ENCODE measurements at places on chromosomes 12 and 14.

- H3K4me3 ChIP-seq, result no peak overlapping the region
- H3K36me3 ChIP-seq, result no peaks in the 10 kb centered on the region
- H3K4me1 ChIP-seq, result no peaks in the 10 kb centered on the region
- DNase-seq, result no peak
- H3K27me3 ChIP-seq, result no peaks in the 10 kb centered on the region
Measured at GRCh38 chr14:81123811-81124210, 96.9 kb downstream of the GTF2A1 start.

- peak overlapping the region; percentile 48 for H3K4me3 ChIP-seq
- peak overlapping the region; percentile 69 for H3K27ac ChIP-seq
- no peaks in the 10 kb centered on the region for H3K36me3 ChIP-seq
- peaks cover 1% of the 10 kb centered on the region for H3K27me3 ChIP-seq
Measured at GRCh38 chr14:75259510-75259855, 19.1 kb upstream of the FOS start.

GRCh38 chr12:53287741-53288216 lies 7.6 kb upstream of the PFDN5 start:
- peaks cover 91% of the 10 kb centered on the region for H3K36me3 ChIP-seq
- H3K4me3 ChIP-seq, result no peak overlapping the region
- no peaks in the 10 kb centered on the region for H3K27me3 ChIP-seq
- DNase-seq, result peak; percentile 39

GRCh38 chr12:113162102-113163029 lies 12.8 kb downstream of the CFAP73 start:
- H3K4me1 ChIP-seq, result peaks cover 5% of the 10 kb centered on the region
- DNase-seq, result no peak
- no peaks in the 10 kb centered on the region for H3K27me3 ChIP-seq
- H3K36me3 ChIP-seq, result peaks cover 47% of the 10 kb centered on the region

DNA sequence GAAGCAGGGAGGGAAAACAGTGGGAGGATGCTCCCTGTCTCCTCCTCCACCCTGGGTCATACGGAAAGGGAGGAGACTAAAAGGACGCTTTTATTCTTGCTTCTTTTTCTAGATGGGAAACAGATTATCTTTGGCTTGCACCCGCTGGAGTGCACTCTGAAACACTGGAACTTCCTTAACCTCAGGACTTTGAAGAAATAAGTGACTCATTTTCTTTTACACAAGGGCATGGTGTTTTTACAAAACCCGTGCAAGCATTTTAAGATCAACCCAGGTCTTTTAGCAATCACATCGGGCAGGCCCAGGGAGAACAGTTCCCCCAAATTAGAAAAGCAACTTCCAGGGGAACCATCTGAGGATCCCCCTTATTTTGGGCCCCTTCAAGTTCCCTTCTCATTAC lies 80.9 kb upstream of the TSPAN11 start:
- no peaks in the 10 kb centered on the region for H3K36me3 ChIP-seq
- H3K4me3 ChIP-seq, result no peak overlapping the region
- DNase-seq, result no peak

GRCh38 chr12:99435095-99435791 lies 212.3 kb upstream of the GARIN6 start:
- H3K4me3 ChIP-seq, result no peak overlapping the region
- no peak for DNase-seq
- H3K27me3 ChIP-seq, result no peaks in the 10 kb centered on the region
- no peak overlapping the region for H3K27ac ChIP-seq
- peaks cover 2% of the 10 kb centered on the region for H3K4me1 ChIP-seq

GRCh38 chr14:66069830-66070541 lies 416.2 kb upstream of the CCDC196 start:
- no peak overlapping the region for H3K27ac ChIP-seq
- peaks cover 21% of the 10 kb centered on the region for H3K4me1 ChIP-seq
- no peak overlapping the region for H3K4me3 ChIP-seq

All from neuronal stem cell (in vitro differentiated cells).